ENCODE measurements at places on chromosomes 1 and 21.

DNA sequence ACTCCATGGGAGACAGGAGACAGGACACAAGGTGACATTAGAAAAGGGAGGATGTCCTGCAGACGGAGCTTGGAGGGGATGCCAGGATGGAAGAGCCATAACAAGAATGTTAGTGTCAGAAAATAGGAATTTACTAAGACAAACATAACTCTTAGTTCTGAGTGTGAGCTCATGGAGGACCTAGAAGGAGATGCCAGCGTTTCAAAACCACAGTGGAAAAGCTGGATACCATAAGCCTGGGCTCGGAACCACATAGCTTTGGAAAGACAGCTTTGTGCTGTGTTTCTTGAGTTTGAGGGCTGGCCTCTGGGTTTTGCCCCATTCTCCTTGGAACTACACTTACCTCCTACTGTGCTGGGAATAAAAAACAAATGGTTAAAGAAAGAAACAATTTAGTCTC lies 128.4 kb downstream of the S1PR1 start:
- no peak for DNase-seq

DNA sequence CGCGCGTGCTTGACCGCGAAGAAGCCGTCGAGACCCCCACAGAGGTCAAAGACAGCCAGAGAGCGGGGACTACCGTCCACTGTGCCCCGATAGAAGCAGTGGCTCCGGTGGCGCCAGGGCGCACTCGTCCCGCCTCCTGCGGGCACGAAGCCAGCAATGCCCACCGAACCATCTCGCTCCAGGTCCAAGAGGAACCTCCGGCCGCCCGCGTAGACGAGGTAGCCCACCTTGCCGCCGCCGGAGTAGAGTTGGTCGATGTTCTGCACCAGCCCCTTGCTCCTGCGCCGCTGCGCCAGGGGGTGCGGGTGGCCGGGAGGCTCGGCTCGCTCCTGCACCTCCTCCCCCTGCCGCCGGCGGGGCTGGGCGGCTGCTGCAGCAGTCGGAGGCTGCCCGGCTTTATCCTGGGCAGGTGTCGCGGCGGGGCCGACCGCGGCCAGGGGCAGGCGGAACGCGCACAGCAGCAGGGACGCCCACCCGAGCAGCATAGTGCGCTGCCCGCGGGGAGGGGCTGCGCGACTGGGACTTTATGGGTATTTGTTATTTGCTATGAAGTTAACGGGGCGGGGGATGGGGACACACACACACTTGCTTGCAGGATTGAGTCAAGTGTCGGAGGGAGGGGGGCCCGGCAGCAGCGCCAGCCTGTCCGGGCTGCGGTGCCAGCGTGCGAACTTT lies 844 bp downstream of the ADAMTS5 start:
- no peak for DNase-seq

- DNase-seq, result no peak
Observed at GRCh38 chr1:13661539-13661938, 38.4 kb upstream of the PRDM2 start.

GRCh38 chr1:76657623-76658022 lies 209.7 kb upstream of the ST6GALNAC5 start:
- no peak for DNase-seq

GRCh38 chr1:179550746-179551682 lies 24.7 kb downstream of the NPHS2 start:
- DNase-seq, result no peak

- no peak for DNase-seq
Observed at GRCh38 chr1:182441719-182442118, 8.2 kb upstream of the RGSL1 start.

- peak; percentile 12 for DNase-seq
Observed at GRCh38 chr1:175169286-175170018, 23.1 kb downstream of the KIAA0040 start.

DNA sequence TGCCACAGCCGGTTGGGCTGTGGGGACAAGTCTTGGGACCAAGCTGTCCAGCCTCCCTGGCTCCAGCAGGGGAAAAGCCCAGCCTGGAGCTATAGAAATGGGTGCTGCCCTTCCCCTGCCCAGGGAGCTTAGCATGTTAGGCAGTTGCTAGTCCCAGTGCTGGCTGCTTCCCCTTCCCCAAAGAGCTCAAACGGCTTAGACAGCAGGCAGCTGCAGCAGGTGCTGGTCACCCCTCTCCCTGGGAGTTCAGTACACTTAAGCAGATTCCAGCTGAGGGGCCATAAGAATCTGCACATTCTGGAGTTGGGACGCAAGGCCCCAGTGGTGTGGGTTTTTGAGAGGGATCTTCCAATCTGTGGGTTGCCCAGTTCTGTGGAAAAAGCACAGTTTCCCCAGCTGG lies 11.1 kb upstream of the REG4 start:
- no peak for DNase-seq

- DNase-seq, result no peak
Observed at GRCh38 chr1:230883967-230884366, 15.6 kb upstream of the C1orf198 start.

DNA sequence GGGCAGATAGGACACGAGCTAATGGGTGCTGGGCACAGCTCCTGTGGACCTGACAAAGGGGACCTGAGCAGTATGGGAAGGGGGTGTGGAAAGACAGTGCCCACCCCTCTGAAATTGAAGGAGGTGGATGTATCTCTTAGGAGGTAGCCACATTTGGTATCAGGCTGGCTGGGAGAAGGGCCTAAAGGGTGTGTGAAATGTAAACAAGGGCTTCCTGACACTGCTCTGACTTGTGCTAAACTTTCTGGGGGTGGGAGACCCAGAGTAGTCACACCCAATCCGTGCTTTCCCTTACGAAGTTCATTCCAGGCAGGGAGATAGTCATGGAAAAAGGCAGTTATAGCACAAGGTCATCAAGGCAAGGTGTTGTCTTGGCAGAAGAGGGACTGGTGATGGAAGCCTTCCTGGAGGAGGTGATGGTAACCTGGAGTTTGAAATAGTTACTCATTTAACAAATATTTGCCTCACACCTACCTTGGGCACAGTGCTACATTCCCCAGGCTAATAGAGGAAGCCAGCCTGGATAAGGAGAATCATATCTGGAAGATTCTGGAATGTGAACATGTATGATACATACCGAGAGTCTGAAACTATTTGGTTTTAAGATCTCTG lies 5.3 kb upstream of the CCDC24 start:
- no peak for DNase-seq

DNA sequence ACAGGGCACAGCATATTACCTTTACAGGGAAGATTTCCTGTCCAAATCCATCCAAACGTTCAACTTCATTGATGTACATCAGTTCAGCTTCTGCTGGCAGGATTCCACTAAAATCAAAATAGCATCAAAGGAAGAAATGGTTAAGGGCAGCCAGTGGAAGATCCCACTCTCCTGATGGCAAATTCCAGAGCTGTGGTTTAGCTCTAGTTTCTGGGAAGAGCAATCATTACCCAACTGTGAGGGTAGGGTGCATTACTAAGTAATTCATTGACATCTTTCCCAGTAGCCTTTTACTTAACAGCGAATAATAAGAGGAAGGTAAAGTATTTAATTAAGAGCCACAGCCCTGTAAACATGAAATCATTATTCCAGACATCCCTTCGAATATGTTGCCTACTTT lies 120.7 kb downstream of the SMYD2 start:
- no peak for DNase-seq

- DNase-seq, result no peak
Observed at GRCh38 chr1:201682964-201683363, 144.0 kb downstream of the NAV1 start.

DNA sequence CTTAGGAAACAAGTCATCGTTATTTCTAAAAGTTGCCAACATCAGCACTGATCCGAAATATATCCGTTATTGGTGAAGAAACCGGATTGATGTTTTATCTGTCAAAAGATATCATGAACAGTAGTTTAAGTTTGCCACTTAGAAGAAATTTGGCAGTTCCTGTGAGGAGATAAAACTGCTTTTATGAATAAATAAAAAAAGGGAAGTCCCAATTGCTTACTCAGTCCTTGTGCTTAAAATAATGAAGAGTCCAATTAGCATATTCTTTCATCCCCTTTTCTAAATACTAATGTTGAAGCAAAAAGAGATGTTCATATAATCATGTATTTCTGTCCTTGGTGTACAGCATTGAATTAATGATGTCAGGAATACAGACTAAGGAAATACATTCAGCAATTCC lies 164.6 kb downstream of the NCAM2 start:
- no peak for DNase-seq

DNA sequence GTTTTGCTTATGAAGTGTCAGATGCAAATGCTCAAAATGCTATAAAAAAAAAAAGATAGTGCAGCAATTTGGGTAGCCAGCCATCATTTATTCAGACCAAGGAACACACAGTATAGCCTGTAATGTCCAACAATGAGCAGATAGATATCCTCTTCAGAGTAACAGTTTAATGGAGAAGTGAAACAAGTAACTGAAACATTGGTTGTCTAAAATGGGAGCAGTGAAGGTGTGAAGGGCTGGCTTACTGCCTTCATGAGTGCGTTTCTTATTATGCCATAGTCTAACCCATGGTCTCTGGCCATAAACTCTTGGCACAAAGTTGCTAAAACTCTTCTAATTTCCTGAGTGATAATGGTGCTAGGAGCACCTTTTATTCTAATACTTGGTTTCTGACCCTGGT lies 11.4 kb downstream of the RGS5 start:
- no peak for DNase-seq

DNA sequence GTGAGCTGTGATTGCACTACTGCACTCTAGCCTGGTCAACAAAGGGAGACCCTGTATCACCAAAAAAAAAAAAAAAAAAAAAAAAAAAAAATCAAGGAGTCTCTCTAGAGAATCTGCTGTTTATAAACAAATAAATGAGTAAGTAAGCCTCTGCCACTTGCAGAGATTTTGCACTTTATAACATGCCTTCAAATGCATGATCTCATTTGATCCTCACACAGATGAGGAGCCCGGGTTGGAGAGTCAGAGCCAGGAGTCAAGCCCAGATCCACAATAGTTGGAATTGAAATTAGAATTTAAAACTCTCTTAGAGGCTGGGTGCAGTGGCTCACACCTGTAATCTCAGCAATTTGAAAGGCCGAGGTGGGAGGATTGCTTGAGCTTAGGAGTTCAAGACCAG lies 4.0 kb downstream of the PRELP start:
- DNase-seq, result no peak

GRCh38 chr21:28871388-28872010 lies 121.2 kb downstream of the LTN1 start:
- DNase-seq, result no peak

- no peak for DNase-seq
Observed at GRCh38 chr1:145782272-145783099, 41.4 kb downstream of the RNF115 start.

DNA sequence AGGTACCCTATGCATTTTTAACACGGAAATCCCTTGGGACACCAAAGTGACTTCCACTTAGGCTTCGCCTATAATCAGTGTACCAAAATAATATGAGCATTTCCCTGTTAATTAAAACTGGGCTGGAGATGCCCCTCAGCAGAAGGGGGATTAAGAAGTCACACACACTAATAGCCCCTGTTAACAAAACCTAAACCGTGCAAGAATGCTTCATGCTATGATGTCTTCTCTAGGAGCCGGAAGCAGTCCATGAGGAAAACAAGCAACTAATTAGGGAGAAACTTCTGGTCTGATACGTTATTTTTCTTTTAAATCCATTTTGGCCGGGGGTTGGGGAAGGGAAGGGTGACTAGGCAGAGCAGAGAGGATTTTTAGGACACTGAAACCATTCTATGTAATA lies 123.4 kb downstream of the ESRRG start:
- DNase-seq, result no peak

GRCh38 chr1:2633936-2634491 lies 1.2 kb upstream of the MMEL1 start:
- DNase-seq, result no peak

DNA sequence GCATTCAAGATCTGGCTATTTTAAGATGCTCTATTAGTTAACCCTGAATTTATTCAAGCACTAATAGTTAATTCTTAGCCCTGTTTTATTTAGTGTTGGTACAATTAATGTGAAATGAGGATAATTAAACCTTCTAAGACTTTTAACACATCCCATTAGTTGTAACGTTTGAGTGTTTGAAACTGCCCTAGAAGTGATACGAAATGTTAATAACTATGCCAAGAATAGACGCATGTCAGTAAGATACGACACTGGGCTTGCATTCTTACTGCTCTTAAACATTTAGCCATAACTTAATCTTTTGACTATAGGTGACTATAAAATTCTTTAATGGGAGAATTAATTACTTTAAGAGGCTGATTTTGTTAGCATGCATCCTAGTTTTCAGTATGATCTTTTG lies 9.8 kb downstream of the H3-3A start:
- DNase-seq, result no peak

DNA sequence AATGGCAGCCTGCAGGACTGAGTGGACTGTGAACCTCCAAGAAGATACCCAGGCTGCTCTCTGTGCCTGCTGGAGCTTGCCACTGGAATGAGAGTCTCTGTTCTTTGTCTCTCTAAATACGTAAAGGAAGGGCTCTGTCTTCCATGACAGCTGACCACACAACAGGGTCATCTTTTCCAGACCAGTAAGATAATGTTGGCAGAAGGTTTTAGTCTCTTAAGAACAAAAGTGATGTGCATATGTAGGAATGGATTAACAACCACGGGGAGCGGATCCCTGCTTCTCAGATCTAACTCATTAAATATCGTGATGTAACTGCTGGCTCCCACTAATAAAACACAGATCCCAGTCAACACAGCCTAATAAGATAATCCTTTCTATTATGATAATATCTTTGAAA lies 67.5 kb downstream of the MAP10 start:
- DNase-seq, result no peak

DNA sequence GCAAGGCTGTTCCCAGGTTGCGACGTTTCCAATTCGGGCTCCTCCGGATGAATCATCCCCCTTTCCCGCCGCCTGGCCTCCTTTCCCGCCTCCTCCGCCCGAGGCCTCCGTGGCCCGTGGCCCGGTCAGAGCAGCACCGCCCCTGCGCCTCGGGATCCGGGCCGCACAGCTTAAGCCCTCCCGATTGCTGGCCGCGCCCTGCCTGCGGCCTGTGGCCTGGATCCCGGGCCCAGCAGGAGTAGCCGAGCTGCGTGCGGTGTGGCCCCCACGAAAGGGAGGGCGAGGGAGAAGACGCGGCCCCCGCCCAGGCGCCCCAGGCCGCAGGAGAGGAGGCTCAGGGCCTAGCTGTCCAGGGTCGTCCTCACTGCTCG lies 1.0 kb downstream of the TMEM200B start:
- DNase-seq, result no peak

- no peak for DNase-seq
Observed at GRCh38 chr1:200919386-200919785, 24.7 kb downstream of the INAVA start.

DNA sequence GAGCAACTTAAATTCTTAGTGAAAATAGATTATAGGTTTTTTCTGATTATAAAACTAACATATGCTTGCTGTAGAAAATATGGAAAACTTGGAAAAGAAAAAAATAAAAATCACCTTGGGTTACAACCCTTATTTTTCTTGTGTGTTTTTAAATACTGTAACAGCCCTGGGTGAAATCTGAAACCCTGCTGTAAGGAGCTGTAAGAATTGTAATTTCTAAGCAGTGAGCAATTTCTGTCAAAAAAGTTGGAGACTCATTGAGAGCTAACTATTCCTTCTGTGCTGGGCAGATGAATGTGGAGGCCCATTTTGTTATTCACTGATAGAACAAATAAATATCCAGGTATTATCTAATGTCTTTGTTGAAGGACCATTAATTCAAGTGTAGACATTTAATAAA lies 42.6 kb downstream of the ADCY10 start:
- no peak for DNase-seq

GRCh38 chr1:74429580-74429979 lies 82.8 kb downstream of the LRRC53 start:
- DNase-seq, result no peak
